ENCODE measurements at places on chromosomes 4 and X. TPM values are rescaled to one million over a fixed set of nuclear protein-coding genes. Genes with fewer than 3 reads are reported as not detected.

Gene GNRHR
- total RNA-seq, result not detected

Gene FGF13
- 0.52 TPM for total RNA-seq

Gene ASB11
- not detected for total RNA-seq

Gene CENPVL2
- not detected for total RNA-seq

Gene FANCB
- 4.6 TPM for total RNA-seq

Gene TRPC5OS
- not detected for total RNA-seq

Gene TBX22
- not detected for total RNA-seq

Gene IL13RA1
- 128 TPM for total RNA-seq

Gene ELOVL6
- total RNA-seq, result 10.5 TPM

Gene SLC6A14
- total RNA-seq, result not detected

Gene TRO
- 21.3 TPM for total RNA-seq

Gene LRIT3
- total RNA-seq, result 0.22 TPM

Gene SPATA4
- 0.13 TPM for total RNA-seq

Gene BEX3
- total RNA-seq, result 207 TPM

Gene NUDT10
- 4.3 TPM for total RNA-seq

Gene FAM184B
- total RNA-seq, result not detected

Gene PRKG2
- total RNA-seq, result 0.26 TPM

Gene PPEF2
- not detected for total RNA-seq

Gene HPRT1
- 7.6 TPM for total RNA-seq

Gene PHKA2
- 11.4 TPM for total RNA-seq

Gene CT83
- not detected for total RNA-seq

Gene LNX1
- total RNA-seq, result 70.7 TPM

Gene GLRB
- total RNA-seq, result 16.2 TPM

Gene CFAP99
- under 0.01 TPM for total RNA-seq

Gene KLHL4
- 0.22 TPM for total RNA-seq

Gene ASB9
- 0.39 TPM for total RNA-seq

Gene CXorf49
- total RNA-seq, result not detected

Gene F9
- total RNA-seq, result not detected

Gene RASGEF1B
- 1.7 TPM for total RNA-seq

Gene GPRASP2
- total RNA-seq, result 16.6 TPM

Gene JADE3
- 4.3 TPM for total RNA-seq

Gene FGFBP1
- not detected for total RNA-seq

Gene CD40LG
- not detected for total RNA-seq

All from articular chondrocyte of knee joint (primary cell).